Prostate gland (tissue), 2 donors: ENCODE measurements at places on chromosomes 12 and 14. TPM values are rescaled to one million over a fixed set of nuclear protein-coding genes. Genes with fewer than 3 reads are reported as not detected.

GRCh38 chr14:97106609-97107008 is 309.4 kb downstream of the VRK1 start:
- DNase-seq = no peak

DNA sequence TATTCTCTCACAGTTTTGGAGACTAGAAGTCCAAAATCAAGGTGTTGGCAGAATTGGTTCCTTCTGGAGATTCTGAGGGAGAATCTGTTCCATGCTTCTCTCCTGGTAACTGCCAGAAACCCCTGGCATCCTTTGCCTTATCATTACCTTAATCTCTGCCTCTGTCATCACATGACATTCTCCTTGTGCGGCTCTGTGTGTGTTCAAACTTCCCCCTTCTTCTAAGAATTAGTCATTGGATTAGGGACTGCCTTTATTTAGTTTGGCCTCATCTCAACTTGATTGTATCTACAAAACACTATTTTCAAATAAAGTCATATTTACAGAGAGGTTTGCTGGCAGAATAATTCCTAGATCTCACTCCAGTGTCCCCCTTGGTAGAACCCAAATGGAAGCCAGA is 68.9 kb downstream of the ZNF641 start:
- no peak for DNase-seq

GRCh38 chr14:61388976-61389576 is 67.7 kb downstream of the PRKCH start:
- DNase-seq = no peak

GRCh38 chr12:109777544-109777943 is 55.7 kb downstream of the TRPV4 start:
- no peak for DNase-seq

DNA sequence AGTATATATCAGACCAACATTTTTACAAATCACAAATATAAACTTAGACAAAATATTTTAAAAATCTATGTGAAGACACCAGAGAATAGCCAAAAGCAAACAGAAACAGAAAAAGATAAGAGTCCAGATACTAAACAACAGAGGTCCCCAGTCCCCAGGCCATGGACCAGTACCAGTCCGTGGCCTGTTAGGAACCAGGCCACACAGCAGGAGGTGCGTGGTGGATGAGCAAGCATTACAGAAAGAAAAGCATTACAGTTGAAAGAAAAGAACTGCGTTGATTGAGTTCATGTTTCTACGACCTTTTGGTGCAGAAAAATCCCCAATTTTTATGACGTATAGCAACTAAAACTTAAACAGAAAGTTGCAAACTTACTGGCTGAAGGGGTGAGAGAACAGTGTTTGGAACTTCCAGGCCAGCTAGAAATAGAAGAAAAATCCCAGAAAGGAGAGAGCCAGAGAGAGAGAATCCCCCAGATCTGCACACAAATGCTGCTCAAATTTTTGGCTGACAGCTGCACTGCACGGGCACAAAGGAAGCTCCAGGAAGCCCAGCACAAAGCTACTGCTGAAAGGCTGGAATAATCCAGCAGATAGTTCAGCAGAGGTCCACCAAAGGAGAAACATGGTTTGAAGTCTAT is 159.6 kb upstream of the C14orf180 start:
- no peak for DNase-seq

DNA sequence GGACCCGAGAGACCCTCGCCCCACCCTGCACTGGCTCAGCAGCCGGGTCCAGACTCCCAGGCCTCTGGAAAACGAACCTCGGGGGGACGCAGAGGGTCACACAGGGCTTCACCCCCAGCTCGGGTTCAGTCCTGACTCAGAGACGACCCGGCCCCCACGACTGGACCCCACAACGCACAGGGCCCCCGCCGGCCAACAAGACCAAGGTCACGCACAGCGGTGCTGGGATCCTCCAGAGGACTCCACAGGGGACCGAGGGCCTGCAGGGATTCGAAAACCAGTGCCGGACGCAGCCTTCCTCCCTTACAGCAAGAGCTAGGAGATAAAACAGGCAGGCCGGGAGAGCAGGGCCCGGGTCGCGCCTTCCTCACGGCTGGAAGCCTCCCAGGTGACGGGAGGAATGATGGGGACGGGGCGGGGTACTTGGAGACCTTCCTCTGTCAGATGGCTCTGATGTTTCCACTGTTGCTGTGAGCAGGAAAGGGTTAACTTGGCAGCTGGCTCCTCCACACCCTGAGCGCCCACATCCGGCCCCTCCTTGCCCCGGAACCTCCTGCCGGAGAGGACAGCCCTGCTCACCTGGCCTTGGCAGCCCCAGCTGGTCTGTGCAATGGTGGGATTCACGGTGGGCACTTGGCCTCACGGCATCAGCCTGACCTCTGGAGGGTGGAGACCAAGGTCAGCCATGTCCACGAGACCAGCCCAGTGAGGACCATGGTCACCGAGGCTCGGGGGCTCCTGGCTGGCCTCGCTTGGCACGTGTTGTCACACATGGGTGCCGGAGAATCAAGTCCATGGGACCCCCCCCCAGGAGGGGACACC is 46.2 kb downstream of the GALNT9 start:
- no peak for DNase-seq

DNA sequence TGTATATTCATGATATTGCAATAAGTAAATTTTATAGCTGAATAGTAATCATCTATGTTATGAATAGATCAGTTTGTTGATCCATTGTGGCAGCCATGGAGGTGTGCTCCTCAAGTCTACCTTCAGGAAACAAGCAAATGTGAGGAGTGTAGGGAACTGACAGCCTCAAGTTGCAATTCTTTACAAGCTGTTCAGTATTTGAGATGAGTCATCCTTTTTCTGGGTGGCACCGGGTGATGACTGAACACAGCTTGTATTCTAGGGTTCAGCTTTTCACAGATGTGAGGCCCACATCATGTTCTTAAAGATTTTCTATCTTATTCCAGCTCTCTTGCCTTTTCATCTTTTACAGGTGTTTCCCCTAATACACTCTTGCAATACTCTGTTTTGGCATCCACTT is 452.4 kb downstream of the KCNH5 start:
- DNase-seq = no peak

GRCh38 chr12:93968536-93969285 is 179.7 kb upstream of the PLXNC1 start:
- DNase-seq = no peak

DNA sequence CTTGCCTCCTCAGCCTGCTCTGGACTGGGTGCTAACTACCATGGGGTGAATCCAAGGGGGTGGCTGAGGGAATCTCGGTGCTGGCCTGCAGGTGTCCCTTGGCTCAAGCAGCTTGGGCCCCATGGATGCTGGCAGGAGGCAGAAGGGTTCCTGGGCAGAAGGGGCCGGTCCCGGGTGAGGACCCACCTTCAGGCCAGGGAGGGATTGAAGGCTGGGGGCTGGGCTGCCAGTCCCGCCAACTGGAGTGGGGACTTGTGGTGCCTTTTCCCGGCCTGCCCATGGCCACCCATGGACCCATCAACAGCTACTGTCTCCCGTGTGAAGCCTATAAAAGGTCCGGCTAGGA is 550.1 kb downstream of the SLC6A15 start:
- DNase-seq = no peak

KLRC1 gene
- 0.59 TPM for total RNA-seq

PLEK2 gene
- 21.1 TPM for total RNA-seq

SARNP gene
- 75.9 TPM for total RNA-seq

KRT73 gene
- not detected for total RNA-seq

POLR3B gene
- total RNA-seq = 8.6 TPM

PRB2 gene
- total RNA-seq = not detected
